ENCODE measurements at places on chromosomes 3 and 15.

- DNase-seq, result no peak
These were observed 48.7 kb downstream of the NAALADL2 start for GRCh38 chr3:174907628-174908407.

GRCh38 chr15:75234191-75234810 is 23.8 kb upstream of the GOLGA6C start:
- DNase-seq, result no peak

DNA sequence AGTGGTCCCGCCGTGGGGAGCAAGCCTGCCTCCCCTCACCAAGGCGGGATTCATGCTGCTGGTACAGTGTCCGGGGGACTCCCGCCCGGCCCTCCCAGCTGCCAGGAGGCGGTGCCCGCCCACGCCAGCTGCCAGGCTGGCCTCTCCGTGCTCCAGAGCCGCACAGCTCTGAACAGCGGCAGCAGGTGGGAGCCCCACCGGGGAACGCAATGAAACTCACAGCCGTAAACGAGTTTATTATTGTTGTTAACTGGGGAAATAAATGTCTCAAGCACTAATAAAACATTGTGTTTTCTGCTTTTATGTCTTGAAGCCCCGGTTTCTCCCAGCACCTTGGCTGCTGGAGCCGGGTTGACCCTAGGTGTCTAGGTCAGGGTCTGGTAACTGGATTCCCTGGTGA is 317.7 kb upstream of the TLE3 start:
- DNase-seq, result no peak

GRCh38 chr15:78265752-78266224 is 1.4 kb downstream of the DNAJA4 start:
- no peak for DNase-seq

DNA sequence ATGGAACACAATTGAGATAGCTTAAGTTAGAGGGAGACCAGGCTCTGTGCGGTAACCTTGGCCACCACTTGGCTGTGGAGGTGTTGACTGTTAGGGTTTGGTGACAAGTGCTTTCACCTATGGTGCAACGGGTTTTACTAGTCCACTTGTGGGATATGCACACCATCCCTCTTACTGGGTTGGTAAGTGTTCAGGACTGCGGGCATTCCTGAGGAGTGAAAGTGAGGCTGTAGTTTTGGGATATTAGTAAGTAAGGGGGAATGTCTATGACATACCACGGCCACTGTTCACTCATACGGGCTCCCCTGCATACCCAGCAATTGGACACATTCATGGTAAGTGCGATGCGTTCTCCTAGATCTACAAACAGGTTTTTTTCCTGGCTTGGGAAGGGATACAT is 8.0 kb upstream of the RAD54L2 start:
- no peak for DNase-seq

DNA sequence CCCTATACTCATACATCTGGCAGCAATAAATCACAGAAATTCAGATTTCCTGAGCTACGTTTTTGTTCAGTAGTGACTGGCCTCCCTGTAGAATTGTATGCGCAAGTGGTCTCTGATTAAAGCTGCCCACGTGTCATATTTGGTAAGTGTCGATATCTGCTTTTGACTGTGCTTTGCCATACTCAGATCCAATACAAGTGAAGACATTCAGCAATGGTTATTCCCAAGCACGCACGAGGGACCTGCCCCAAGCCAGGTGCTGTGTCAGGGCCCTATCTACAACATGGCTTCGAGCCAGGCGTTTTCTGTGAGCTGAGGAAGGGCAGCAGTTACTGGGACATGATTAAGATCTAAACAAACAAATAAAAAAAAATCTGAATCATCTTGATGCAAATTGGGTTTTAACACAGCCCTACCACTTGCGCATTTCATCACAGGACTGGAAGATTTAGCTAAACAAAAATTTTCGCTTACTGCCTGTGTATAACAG is 47.2 kb upstream of the ICE2 start:
- DNase-seq, result no peak
